ENCODE measurements at places on chromosomes 1 and 21.

DNA sequence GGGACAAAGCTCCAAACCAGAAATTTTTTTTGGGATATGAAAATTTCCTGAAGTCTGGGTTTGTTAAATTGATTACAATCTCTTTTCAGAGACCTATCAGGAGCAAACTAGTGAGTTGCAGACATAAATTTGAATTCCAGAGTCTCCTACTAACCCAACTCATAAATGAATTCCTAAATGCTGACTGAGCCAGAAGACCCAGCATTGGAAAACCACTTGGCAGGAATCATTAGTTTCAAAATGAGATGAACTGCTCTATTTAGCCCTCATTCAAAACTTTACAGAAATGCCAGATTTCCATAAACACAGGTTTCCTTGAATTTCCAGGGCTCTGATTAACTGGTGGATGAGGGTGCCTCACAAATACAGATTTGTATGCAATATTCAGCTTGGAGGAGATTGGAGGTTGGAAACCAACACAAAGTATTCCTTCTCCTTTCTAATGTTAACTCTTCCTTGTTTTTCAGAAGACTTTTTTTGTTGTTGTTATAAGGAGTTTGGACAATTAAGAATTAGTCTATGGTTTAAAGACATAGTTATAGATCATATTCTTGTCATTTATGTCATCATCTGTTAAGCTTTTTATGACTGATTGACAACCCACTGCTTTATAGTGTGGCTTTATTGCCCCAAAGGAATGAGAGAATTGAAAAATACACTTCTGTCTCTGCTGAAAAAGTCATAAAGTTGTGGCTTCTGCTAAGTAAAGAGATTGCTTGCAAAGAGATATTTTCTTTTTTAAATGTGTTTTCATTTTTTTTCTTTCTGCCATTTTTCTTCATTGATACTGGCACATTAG is 222.8 kb downstream of the HLX start:
- DNase-seq = no peak

GRCh38 chr1:109661391-109661790 is 5.5 kb downstream of the GSTM4 start:
- no peak for DNase-seq

- DNase-seq = peak; percentile 74
These were observed 38.2 kb downstream of the SLC9A1 start for GRCh38 chr1:27116697-27117096.

GRCh38 chr1:212367474-212368072 is 47.1 kb downstream of the PACC1 start:
- DNase-seq = no peak

GRCh38 chr1:242530761-242531160 is 6.3 kb upstream of the PLD5 start:
- DNase-seq = no peak

- DNase-seq = peak; percentile 54
These were observed 14.6 kb upstream of the TMEM61 start for GRCh38 chr1:54965624-54966340.

DNA sequence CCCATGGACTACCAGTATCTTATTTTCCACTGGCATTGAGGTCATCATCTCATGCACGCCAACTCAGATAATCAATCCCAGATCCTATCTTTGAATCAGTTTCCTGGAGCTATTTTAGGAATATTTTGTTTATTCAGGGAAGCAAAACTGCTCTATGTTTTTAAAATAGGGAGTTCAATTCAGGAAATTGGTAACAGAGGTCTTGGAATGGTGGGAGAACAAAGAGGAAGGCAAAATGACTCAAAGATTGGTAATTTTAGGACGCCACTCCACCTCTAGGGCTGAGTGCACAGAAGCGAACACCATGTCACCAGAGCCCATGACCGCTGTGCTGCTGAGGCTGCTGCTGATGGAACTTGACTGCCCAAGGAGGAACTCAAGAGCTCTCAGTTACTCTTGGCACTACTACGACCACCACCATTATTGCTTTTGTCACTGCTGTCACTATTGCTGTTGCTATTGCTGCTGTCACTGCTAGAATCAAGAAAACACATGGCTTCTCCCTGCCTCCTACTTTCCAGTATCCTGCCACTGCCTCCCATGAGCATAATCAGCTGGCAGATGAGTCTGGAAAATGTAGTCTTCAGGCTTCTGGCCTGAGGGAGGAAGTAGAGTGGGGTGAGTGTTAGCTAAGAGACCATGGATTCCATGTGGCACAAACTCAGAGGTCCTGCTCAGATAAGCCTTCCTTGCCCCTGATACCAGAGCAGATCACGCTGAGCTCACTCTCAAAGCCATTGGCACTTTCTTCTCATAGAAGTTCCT is 71.6 kb upstream of the CNIH3 start:
- no peak for DNase-seq

- no peak for DNase-seq
These were observed 111.6 kb downstream of the ZNF281 start for GRCh38 chr1:200298242-200298641.

GRCh38 chr1:195241066-195241465 is 1367.2 kb downstream of the KCNT2 start:
- DNase-seq = no peak
